ENCODE measurements at places on chromosomes 2 and 18.

- DNase-seq = no peak
Observed at GRCh38 chr2:114614592-114614991, 172.2 kb downstream of the DPP10 start.

DNA sequence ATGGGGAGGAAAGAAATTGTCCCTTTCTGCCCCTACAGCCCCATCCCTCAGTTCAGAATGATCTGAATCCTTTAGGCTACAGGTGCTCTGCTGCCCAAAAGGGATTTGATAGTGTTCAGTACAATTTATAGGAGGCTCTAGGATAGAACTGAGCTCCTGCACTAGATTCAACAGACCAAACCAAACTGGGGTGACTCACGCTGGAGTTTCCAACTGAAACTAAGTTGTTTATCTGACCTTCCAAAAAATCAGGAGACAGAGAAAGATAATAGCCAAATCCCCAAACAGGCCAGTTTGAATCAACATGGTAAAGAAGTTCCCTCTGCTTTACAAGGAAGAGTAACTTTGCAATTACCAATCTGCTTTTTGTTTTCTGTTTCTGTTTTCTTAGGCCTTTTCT, 72.7 kb upstream of the MBOAT2 start:
- DNase-seq = no peak

DNA sequence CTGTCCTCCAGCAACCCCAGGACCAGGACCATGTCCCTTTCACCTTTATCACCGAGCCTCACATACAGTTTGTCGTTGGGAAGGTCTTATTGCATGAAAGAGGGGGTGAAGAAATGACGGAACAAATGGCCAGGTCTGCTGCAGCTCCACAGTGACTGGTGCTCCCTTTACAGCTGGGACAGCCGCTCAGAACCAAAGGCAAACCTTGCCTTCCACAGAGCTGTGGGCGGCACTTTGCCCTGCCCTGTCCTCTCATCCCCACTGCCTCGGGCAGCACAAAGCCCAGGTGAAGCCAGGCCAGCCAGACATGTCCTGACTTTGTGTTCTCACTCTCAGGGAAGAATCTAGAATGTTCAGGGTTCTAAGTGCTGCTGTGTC, 961 bp downstream of the GPR55 start:
- DNase-seq = no peak

- DNase-seq = no peak
Observed at GRCh38 chr2:144674071-144674470, 154.2 kb upstream of the ZEB2 start.

DNA sequence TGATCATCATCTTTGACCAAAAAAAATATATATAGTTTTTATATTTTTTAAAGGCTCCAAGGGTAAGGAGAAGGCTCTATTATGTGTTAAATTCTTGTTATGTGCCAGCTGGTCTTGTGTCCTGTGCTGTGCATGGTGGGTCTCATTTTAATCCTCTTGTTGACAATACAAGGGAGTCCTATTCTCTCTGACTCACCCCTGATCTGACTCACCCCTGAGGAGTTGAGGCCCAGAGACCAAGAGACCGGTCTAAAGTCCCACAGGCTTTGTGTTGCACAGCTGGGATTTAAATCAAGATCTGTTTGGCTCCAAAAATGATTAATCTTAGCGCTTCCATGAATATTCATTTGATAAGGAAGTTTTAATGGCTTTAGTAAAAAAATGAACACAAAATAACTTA, 25.7 kb downstream of the MC2R start:
- no peak for DNase-seq

GRCh38 chr2:164896226-164896625, 54.6 kb upstream of the COBLL1 start:
- no peak for DNase-seq

DNA sequence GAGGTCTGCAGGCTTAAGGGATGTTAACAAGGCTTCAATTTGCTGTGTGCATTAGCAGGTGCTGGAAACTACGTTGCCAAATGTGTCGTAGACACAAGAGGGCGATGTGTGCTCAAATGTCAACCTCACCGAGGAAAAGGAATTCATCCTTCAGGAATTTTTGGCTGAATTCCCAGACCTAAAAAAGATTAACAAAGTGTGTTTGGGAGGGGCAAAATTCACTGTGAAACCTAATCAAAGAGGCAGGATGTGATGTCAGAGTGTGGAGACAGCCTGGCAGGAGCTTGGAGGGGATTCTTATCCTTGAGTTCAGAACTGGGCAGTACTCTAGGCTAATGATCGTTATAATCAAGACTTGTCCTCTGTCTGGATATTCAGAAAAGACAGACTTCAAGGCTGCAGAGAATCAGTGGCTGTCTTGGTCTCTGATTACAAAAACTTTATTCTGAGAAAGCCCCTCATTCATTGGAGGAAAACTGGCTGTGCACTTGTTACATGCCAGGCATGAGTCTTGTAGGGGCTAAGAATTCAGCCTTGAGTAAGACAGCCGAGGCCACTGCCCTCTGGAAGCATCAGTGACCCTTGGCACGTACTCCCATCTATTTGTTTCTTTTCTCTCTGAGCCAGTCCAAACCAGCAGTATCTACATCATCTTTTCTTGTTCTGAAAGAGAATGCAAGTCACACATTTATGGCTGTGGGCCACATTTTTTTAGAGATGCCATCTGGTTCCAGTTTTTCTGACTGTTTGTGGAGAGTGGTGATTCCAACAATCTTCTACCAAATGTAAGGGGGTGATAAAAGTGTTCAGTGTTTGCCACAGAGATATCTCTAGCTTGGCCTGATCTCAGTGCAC, 18.7 kb upstream of the SCYGR1 start:
- DNase-seq = no peak

DNA sequence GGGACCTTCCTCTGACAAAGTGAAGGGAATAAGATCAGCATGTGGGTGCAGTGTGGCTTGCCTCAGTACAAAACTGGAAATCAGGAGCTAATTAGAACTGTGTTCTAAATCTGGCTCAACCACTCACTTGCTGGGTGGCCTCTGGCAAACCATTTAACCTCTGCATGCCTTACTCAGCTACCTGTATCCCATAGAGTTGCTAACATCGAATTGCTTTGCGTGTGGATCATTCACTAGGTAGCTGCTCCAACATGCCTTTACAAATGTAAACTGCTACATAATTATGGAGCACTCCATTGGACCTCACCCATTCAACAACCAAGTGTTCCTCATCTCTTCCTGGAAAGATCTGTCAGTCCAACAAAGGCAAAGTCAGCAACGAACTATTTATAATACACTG, 19.0 kb downstream of the PLEKHM3 start:
- no peak for DNase-seq

DNA sequence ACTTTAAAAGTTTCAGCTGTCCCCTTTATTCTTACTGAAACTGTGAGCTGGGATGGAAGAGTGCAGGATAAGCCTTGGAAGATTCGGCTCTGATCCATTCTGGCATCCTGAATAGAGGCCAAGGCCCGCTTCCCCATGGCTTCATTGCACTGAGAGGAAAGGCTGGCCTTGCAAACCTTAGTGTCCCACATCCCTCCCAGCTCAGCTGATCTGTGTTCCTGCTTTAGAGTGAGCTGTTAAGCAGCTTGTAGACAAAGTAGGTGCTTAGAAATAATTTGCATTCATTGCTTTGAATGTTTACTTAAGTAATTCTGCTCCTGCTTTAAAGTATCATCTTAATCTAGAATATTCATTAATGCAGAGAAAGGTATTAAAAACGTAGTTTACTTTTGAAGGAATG, 169.6 kb upstream of the BOD1L2 start:
- DNase-seq = no peak

DNA sequence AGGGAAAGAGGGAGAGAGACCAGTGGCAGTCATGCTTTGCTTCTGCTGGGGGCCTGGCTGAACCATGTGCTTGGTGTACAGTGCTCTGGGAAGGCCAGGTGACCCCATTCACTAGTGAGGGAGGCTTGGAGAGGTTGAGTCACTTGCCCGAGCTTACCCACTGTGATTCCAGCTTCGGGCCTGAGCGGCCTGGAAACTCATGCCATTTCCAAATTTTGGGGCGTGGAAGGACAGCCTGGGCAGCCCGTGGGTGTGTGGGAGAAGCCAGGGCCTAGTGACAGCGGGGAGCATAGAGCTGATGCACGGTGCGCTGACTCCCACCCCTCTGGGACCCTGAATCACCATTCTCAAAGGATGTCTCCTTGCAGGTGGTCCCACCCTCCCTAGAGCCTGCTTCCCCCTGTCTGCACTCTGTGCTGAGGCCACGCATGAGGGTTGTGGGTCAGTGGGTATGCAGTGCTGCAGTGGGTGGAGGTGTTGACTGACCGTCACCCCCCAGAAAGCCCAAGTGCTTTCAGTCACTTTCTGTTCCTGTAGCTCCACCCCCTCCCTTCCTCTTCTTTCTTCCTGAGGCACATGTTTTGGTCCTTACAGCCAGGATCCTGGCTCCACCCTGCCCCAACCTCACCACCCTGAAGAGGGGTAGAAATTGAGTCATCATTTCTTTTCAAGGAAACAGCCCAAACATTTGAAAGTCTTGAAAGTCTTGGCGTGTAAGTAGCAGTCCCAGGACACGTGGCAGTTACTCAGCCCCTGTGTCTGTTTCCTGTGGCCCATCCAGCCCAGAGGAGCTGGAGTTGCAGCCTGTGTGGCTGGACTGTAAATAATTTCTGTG, 69.3 kb upstream of the MCFD2 start:
- DNase-seq = no peak

DNA sequence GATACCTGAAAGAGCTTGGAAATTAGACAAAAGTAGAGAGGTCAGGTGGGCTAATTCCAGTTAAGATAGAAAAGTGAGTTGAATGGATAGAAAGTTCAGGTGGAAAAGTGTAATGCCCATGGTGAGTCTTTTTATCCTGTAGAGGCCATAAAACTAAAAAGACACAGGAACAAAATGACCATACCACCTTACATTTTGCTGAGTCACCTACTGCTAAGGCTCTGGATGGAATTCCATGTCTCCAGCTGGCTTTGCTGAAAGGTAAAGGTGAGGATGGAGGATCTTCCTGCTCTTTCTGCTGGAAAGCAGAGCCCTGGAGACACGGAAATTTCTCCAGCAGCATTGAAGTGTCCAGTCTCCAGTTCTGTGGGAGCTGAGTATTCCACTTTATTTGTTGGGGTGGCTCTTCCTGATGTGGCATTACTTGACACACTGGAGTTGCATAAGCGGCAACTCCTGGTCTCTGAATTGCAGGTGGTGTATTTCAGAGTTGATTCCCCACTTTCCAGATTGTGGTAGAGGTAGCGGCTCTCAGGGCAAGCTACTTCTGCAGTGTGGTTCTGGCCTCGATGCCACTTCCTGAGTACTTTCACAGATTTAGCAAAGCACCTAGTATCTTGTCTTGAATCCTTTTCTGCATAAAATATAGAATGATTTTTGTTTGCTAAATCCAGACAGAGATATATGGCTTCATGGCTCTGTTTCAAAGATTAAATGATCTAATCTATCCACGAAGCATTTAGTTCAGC, 10.7 kb downstream of the IL1RL2 start:
- no peak for DNase-seq

DNA sequence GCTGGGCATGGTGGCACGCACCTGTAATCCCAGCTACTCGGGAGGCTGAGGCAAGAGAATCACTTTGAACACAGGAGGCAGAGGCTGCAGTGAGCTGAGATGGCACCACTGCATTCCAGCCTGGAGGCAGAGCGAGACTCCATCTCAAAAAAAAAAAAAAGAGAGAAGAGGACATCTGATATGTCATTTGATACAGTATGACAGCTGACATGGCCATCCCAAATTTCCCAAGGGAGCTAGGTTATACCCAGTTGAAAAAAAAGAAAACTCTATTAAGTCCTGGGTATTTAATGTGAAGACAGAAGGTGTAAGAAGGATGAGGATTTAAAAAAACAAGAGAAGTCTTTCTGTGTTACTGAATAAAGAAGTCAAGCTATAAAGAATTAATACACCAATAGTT, 23.3 kb downstream of the CLASP1 start:
- no peak for DNase-seq

DNA sequence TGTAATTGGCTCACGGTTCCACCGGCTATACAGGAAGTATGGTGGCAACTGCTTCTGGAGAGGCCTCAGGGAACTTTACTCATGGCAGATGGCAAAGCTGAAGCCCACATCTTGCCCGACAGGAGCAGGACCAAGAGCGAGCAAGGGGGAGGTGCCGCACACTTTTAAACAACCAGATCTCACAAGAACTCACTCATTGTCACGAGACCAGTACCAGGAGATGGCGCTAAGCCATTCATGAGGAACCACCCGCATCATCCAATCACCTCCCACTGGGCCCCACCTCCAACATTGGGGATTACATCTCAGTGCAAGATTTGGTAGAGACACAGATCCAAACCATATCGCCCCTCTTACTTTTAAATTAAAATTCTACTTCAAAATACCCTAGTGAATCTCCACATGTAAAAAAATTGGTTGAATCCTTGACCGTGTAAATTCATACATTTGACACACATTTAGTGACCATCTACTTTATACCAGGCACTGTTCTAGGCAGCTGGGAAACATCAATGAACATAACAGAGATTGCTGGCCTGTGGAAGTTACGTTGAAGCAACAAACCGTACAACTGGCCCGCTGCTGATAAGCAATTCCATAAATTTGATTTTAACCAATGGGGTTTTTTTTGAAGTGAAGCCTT, 87.6 kb downstream of the ALPK2 start:
- no peak for DNase-seq

GRCh38 chr2:109736177-109736827, 57.8 kb upstream of the RGPD5 start:
- DNase-seq = no peak

- DNase-seq = no peak
Observed at GRCh38 chr18:42756214-42756613, 359.3 kb downstream of the RIT2 start.

DNA sequence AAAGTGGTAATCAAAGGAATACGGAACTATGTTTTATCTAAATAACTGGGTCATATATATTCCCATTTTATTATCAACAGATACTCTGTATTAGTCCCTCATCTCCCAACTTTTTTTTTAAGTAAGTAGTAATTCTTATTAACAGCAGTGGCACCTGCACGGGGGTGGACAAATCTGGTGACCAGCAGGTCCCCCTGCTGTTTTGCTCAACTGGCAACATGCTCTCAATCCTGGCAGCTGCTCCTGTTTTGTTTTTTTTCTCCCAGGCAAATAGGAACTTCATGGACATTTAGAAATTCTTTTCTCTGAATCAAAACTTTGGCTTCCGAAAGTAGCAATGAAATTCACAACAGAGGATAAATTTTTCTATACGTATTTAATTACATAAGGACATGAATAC, 193.5 kb downstream of the SS18 start:
- no peak for DNase-seq
